ENCODE measurements at places on chromosomes 13 and 19.

GRCh38 chr19:18577365-18577914, 5.8 kb downstream of the UBA52 start:
- DNase-seq, result no peak

DNA sequence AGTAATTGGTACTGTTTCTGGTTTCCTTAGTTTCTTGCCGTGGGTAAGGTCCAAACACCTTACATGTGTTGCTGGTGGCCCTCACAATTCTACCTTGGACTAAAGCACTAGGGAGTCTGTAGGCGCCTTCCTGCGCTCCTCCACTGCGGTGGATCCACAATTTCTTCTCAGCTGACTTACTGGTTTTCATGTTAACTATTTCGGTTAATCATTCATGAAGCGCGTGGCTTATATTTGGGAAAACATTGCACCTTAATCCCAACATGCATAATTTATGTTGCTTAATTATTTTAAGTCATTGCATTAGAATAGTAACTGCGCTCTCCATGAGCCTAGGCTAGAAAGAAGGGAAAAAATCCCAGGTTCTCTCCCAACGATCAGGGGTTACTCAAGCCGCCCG, 37.7 kb downstream of the ARHGEF7 start:
- DNase-seq, result no peak

DNA sequence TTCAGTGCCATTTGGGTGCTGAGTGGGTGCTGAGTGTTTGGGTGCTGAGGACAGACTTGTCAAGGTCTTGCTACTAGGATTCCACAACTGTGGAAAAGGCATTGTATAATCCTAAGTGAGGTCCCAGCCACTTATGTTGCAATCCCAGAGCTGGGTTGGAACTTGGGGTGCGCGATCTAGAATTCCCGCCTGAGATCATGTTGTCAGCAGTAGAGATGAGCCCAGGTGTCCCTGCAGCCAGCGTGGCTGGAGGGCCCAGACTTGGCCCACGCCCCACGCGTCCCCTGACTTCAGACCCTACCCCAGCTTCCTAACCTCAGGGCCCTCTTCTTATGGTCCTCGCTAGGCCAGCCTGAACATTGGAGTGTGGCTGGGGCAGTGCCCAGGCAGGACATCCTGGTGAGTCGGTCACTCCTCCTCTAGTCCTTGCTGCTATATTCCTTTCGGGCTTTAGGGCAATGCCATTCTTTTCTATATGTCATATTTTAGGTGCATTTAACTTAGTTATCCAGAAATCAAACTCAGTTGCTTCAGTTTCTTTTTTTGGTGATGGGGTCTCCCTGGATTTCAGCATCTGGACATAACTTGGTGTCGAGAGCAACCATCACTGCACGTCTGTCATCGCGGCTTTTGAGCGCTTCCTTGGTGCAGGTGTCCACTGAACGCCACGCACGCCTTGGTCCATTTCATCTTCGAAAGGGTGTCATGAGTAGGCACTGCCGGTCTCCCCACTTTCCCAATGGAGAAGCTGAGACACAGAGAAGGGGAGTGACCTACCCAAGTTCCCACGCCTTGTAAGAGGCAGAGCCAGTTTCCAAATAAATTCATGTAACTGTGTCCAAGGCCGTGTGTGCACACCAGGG, 46.4 kb upstream of the F7 start:
- no peak for DNase-seq

DNA sequence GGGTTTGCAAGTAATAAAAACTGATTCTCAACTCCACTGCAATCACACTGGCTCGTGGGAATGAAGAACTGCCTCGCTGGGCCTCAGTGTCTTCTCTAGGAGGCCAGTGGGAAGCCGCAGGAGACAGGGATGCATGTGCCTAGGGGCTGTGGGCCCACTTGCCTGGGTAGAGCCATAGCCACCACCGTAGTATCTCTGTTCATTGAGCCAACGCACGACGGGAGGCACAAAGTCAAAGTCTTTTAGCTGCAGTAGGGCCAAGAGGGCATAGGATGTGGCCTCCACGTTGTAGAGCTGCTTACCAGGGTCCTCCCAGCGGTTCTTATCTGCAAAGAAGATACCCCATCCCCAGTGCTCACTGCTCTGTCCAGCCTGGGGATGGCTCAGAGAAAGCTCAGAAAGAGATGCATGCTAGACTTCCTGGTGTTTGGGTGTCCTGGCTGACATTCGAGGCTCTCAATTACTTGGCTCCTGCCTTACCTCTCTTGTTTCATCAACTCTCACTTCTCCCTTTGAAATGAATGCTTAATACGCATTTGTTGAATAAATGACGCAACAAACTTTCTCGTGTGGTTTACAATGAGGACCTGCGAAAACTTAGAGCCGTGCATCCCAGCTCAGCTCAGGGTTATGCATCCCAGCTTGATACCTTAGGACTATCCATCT, 16.1 kb upstream of the TNFSF14 start:
- no peak for DNase-seq

DNA sequence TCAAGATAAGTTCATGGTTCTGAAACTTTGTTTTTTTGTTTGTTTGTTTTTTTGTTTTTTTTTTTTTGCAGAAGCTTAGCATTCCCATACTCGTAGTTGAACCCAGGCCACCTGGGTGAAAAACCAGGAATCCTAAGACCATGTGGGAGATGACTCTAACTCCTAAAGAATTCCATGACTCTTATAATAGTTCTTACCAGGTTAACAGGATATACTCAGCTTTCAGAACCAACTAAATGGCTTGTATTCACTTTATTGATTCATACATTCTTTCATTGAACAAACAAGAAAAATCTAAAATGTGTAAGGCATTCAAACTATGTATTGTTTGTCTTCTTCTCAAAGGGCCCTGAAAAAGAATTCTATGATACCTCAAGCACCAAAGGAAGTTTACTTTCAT, 40.5 kb upstream of the KLF5 start:
- no peak for DNase-seq

GRCh38 chr13:30867089-30867669, 38.9 kb upstream of the MEDAG start:
- DNase-seq, result no peak

- DNase-seq, result no peak
Observed at GRCh38 chr13:108195146-108195545, 20.2 kb downstream of the LIG4 start.

- no peak for DNase-seq
Observed at GRCh38 chr13:113027566-113027965, 58.6 kb downstream of the MCF2L start.

DNA sequence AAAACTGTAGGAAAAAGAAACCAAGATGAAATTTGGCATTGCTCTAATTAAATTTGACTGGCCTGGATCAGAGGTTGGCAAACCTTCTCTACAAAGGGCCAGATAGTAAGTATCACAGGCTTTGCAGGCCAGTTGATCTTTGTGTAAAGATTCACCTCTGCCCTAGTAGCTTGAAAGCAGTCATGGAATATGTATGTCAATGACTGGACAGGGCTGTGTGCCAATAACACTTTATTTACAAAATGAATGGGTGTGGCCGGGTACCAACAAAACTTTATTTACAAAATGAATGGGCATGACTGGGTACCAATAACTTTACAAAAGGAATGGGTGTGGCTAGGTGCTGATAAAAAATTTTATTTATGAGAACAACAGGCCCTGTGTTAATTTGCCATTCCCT, 20.0 kb downstream of the SIN3B start:
- no peak for DNase-seq

DNA sequence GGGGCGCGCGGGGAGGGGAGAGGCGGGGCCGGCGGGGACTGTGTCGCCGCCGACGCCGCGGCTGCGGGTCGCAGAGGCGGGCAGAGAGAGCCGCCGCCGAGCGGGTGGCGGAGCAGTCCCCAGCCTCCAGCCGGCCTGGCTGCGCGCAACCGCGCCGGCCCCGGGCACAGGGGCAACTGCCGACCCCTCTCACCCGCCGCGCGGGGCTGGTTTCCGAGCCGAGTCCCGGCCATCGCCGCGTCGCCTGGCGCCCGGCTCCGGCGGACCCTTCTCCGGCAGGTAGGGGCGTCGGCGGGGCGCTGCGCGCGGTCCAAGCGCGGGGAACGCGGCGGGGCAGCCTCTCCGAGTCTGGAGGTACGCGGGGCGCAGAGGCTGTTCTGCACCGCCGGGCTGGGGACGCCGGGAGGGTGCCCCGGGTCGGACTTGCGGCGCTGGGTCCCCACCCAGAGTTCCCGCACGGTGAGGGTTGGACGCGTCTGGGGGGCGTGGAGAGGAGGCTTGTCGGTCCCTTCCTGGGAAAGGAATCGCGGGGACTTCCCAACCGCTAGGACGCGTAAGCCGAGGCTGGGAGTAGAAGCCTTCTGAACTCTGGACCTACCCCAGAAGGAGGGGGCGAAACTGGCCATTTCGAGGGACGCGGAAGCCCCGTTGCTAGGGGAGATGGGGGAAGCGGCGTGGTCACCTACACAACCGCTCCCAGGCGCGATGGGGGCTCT, 133.6 kb upstream of the MYO16 start:
- DNase-seq, result peak; percentile 55

DNA sequence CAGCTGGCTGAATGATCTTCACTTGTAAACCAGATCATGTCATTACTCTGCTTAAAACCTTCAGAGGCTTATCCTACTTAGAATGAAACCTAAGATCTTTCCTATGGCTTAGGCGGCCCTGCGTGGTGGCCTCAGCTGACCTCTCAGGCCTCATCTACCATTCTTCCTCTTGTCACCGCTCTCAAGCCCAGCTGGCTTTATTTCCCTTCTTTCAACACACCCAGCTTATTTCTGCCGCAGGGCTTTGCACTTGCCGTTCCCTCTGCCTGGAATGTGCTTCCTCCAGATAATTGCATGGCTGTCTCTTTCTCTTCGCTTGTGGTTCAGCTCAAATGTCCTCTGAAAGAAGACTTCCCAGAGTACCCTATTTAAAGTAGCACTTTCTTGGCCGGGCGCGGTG, 3.6 kb upstream of the ASF1B start:
- DNase-seq, result peak; percentile 70

DNA sequence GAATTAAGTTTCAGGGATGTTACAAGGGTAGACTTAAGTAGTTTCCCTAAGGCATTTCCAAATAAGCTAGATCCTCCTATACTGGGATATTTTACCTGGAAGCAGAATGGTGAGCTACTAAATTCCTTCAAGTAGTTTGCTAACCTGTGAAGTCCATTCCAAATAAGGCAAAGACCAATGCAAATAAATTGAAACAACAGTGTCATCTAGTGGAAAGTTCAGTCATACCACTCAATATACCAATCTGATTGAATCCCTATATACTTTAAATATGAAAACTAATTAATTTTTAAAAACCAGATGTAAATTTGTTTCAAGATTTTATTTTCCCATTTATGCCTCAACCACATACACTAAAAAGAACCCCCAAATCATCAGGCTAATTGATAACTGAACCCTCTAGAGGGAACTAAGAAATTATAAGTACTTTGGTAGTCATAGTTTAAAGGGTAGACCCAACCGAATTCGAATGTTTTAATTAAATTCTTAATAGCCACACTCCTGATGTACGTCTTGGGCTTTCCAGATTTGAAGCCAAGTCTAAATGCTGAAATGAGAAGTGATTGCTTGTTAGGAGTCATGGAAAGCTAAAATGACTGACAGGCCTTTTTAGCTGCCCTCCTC, 223.7 kb downstream of the TBC1D4 start:
- no peak for DNase-seq

DNA sequence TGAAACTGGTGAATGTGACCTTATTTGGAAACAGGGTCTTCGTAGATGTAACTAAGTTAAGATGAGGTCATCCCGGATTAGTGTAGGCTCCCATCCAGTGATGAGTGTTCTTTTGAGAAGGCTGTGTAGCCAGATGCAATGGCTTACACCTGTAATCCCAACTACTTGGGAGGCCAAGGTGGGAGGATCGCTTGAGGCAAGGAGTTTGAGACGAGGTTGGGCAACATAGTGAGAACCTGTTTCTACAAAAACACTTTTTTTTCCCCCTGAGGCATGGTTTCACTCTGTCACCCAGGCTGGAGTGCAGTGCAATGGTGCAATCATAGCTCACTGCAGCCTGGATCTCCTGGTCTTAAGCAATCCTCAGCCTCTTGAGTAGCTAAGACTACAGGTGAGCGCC, 36.4 kb downstream of the FBN3 start:
- DNase-seq, result no peak

DNA sequence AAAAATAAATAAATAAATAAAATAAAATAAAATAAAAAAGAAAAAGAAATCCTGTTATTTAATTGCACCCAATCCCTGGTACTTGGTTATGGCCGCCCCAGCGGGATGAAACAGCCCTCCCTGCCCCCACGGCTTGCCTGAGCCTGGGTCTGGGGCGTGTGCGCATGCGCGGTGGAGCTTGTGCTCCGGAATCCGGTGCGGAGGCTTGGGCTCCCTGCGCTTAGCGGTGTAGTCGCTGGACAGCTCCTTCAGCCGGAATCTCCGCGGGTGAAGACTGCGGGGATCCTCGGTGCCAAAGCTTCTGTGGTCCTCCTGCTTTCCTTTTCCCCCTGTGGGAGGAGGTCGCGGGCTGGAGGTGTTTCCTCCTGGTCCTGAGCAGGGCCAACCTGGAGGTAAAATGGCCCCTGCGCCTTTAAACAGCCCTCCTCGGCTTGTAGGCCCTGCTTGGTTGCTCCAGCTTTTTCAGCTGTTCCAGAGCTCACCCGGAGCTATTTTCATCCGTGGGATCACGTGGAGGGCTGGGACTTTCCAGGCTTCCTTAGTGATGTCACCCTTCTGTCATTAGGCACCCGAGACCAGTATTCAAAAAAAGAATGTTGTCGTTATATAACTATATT, at the start of gene PLA2G4C:
Gene PLA2G4C, minus strand, starts transcription at position 468 of the 617 bp plus-strand sequence. CDS start 4,288 bp downstream, outside the sequence.
- peak; percentile 97 for DNase-seq

DNA sequence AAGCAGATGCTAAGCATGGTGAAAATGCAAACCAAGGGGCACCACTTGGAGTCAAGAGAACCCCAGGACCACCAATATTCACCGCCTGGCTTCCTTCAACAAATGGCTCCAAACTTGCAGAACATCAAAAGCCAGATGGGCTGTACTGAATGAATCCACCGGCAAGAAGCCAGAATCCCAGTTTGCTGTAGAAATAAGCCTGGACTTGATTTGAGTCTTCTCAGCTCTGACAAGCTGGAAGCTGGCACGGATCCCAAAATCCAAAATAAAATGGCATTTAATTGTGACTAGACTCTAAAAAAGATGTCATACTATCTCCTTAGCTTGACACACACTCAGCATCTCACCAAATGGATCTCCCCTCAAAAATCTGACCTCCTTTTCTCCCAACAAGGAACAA, 11.9 kb downstream of the EFNB2 start:
- no peak for DNase-seq

GRCh38 chr13:93603043-93603442, 376.4 kb downstream of the GPC6 start:
- no peak for DNase-seq

GRCh38 chr19:8473648-8474476, 28.6 kb downstream of the PRAM1 start:
- no peak for DNase-seq

DNA sequence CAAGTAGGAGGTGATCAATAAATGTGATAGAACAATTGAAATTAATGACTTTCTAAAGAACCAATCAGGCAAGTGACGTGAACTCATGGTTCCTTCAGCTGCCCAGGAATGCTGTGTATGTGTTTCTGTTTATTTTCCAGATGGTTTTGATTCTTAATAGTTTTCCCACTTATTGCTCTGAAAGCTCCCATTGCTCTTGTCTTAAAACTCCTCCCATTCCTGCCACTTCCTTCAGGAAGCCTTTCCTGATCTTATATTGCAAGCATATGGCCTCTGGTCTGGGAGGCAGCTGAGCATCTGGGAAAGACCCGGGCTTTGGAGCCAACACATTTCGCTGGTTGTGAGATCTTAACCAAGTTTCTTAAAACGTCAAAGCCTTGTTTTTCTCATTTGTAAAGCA, 17.1 kb upstream of the LATS2 start:
- no peak for DNase-seq

GRCh38 chr19:584240-585001, 5.3 kb upstream of the HCN2 start:
- DNase-seq, result peak; percentile 90

GRCh38 chr19:10936661-10937084, 8.1 kb downstream of the TIMM29 start:
- DNase-seq, result peak; percentile 79

Data from D341Med (cell line).